Glomerular endothelial cell (primary cell): ENCODE measurements at places on chromosomes 6 and 20. TPM values are rescaled to one million over a fixed set of nuclear protein-coding genes. Genes with fewer than 3 reads are reported as not detected.

GRCh38 chr20:3800256-3800877 lies 4.3 kb downstream of the CDC25B start:
- DNase-seq, result no peak

GRCh38 chr6:82094166-82094806 lies 153.3 kb downstream of the IBTK start:
- DNase-seq, result no peak

The SF3B5 gene
- total RNA-seq, result 137 and 163 TPM in 2 replicates

DNA sequence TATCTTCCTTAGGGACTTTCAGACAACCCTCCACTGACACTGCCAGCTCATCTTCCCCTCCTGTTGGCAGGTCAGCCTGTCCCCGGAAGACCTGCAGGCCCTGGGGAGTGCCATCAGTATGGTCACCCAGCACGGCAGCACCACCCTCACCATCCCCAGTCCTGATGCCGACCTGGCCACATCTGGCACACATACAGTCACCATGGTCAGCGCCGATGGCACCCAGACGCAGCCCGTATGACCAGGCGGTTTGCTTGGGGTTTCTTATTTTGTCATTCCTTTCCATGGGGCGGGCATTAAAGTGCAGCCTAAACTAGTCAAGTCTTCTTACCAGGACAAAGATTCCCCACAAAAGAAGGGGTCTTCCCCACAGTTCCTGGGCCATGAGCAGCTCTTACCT lies 3.9 kb upstream of the DEF6 start:
- no peak for DNase-seq

The BPIFB4 gene
- not detected in 2 replicates for total RNA-seq

The VNN1 gene
- total RNA-seq, result 0.06 and 0.19 TPM in 2 replicates

The ACTL10 gene
- total RNA-seq, result 1.4 and 4.0 TPM in 2 replicates

- no peak for DNase-seq
Measured at GRCh38 chr6:106648651-106649308, 19.4 kb downstream of the QRSL1 start.

- DNase-seq, result no peak
Measured at GRCh38 chr6:2157441-2158127, 87.8 kb downstream of the GMDS start.
